ENCODE measurements at places on chromosomes 11 and 22. TPM values are rescaled to one million over a fixed set of nuclear protein-coding genes. Genes with fewer than 3 reads are reported as not detected.

GRCh38 chr11:87082590-87082989 is 44.9 kb downstream of the TMEM135 start:
- H3K4me1 ChIP-seq, result no peaks in the 10 kb centered on the region
- H3K36me3 ChIP-seq, result peaks cover 26% of the 10 kb centered on the region
- DNase-seq, result no peak
- no peaks in the 10 kb centered on the region for H3K27me3 ChIP-seq
- H3K27ac ChIP-seq, result no peak overlapping the region

DNA sequence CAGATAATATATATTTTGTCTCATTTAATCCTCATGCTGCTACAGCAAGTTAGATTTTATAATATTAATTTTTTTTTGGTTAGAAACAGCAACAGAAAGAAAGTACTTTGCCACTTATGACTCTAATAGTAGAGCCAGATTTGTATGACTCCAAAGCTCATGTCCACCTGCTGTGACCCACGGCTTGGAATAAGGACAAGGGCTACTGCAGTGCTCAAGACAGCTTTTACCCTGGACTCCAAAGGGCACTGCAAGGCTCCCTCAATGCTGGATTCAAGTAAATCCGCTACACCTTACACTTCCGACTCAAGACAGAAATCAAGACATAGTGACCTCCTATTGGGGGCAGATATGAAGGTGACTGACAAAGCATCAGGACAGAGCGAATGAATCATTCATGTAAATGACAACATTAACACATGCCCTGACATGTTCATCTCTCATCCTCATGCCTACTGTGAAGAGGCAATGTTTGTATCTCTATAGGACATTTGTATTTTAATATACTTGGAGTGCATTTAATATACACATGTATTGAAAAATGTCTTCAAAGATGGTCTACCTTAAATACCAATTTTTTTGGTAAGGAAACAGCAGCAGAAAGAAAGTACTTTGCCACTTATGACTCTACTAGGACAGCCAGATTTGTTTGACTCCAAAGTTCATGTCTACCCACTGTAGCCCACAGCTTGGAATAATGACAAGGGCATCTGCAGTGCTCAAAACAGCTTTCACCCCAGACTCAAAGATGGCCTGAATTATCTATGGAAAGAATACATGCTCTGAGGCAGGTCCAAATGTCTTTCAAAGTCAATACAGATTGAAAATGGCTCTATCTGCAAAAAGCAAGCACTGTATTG is 375.6 kb upstream of the CCDC90B start:
- DNase-seq, result no peak
- H3K4me1 ChIP-seq, result peaks cover 4% of the 10 kb centered on the region
- H3K27ac ChIP-seq, result no peak overlapping the region
- H3K36me3 ChIP-seq, result no peaks in the 10 kb centered on the region
- H3K27me3 ChIP-seq, result no peaks in the 10 kb centered on the region
- H3K4me3 ChIP-seq, result no peak overlapping the region

GRCh38 chr11:113689768-113690618 is 16.1 kb downstream of the TMPRSS5 start:
- no peak overlapping the region for H3K27ac ChIP-seq
- no peak overlapping the region for H3K4me3 ChIP-seq
- H3K27me3 ChIP-seq, result no peaks in the 10 kb centered on the region
- no peak for DNase-seq
- no peaks in the 10 kb centered on the region for H3K36me3 ChIP-seq

DNA sequence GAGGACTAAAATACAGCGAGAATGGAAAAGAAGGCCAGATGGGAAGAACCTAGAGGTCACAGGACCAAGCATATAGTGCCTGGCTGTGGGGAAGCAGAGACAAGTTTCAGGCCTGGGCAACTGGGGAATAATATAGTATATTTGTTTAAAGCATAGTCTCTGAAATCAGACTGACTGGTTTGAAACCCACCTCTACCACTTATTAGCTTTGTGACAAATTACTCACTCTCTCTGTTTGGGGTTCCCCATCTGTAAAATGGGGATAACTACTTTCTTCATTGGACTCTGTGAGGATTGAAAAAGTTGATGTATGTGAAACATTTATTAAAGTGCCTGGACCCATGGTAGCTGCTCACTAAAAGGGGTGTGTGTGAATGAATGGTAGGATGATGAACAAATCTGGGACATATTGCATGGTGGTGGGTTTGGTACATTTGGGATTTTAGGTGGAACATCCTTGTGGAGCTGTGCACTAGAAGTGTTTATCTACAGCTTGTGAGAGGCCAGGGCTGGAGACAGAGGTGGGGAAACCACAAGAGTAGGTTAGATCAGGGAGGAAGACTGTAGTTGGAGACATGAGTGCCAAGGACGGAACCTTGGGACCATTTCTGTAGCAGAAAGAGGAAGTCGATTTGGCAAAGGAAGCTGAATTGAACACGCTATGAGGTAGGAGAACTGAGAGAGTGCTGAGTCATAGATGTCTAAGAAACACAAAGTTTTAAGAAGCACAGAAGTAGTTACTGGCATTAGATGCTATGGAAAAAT is 52.6 kb downstream of the SWAP70 start:
- no peak overlapping the region for H3K27ac ChIP-seq
- DNase-seq, result no peak
- peaks cover 2% of the 10 kb centered on the region for H3K4me1 ChIP-seq

DNA sequence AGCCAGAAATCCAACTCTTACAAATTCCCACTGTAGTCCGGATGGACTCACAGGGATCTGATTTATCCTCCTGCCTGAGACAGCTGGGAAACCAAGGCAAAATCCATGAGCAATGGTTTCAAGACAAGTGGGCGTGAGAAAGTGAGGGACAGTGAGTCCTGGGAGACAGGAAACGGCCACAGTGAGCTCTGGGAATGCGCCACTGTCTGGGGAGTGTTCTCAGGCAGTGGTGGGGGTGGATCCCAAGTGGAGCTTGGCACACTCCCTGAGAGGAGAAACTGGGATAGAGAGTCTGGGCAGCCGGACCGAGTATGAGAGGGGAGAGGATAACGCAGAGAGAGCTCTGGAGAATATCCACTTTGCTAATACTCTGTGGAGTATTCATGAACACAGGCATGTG is 9.8 kb downstream of the IL17REL start:
- DNase-seq, result no peak
- no peaks in the 10 kb centered on the region for H3K4me1 ChIP-seq
- H3K36me3 ChIP-seq, result no peaks in the 10 kb centered on the region
- peaks cover 9% of the 10 kb centered on the region for H3K27me3 ChIP-seq
- H3K27ac ChIP-seq, result no peak overlapping the region
- H3K4me3 ChIP-seq, result no peak overlapping the region

GRCh38 chr11:12433121-12433520 is 55.8 kb downstream of the PARVA start:
- DNase-seq, result no peak
- no peaks in the 10 kb centered on the region for H3K27me3 ChIP-seq
- H3K4me1 ChIP-seq, result no peaks in the 10 kb centered on the region
- no peaks in the 10 kb centered on the region for H3K36me3 ChIP-seq

DNA sequence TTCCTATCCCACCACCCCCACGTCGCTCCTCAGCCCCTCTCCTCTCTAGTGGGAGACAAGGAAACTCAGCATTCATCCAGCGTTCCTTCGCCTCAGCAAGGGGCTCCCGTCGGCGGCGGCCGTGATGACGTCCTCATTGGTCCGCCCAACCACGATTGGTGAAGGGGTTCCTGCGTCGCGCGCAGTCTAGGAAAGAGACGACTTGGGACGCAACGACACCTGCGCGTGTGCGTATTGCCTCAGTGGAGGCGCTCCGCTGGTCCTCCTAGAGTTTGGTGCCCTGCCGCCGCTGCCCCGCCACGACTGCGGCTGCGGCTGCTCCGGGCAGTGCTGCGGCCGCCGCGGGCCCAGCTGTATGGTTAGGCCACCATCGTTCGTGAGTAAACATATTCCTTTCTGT is 56.6 kb downstream of the CCDC81 start:
- H3K27me3 ChIP-seq, result no peaks in the 10 kb centered on the region
- no peak overlapping the region for H3K27ac ChIP-seq
- no peaks in the 10 kb centered on the region for H3K4me1 ChIP-seq

GRCh38 chr22:25219948-25220442 is 556 bp downstream of the CRYBB2 start:
- H3K4me1 ChIP-seq, result no peaks in the 10 kb centered on the region
- no peak overlapping the region for H3K4me3 ChIP-seq
- no peak for DNase-seq

DNA sequence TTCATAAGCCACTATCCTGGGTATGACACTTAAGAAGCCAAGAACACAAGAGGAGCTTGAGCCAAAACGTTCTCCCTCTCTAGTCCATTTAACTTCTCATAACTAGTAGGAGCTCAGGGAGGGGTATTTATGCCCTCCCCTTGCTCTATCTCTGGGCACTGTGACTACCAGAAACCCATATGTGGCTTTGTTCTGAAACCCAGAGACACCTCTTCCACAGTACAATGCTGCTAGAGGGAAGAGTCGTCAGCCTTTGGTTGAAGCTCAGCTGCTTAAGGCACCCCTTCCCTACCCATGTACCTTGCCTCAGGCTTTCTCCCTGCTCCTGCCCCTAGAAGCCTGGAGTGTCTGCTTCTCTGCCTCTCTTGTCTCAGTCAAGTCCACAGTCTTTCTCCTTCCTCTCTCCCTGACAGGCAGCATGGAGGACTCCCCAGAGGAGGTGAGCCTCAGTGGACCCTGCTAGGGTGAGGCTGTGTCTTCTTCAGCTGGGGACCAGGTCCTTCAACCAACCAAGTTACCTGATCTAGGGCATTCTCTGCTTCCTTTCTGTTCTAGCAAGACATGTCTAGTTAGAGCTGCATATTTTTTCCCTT is 23.1 kb upstream of the USP47 start:
- no peak overlapping the region for H3K27ac ChIP-seq
- H3K4me3 ChIP-seq, result no peak overlapping the region
- no peaks in the 10 kb centered on the region for H3K36me3 ChIP-seq
- H3K4me1 ChIP-seq, result no peaks in the 10 kb centered on the region

DNA sequence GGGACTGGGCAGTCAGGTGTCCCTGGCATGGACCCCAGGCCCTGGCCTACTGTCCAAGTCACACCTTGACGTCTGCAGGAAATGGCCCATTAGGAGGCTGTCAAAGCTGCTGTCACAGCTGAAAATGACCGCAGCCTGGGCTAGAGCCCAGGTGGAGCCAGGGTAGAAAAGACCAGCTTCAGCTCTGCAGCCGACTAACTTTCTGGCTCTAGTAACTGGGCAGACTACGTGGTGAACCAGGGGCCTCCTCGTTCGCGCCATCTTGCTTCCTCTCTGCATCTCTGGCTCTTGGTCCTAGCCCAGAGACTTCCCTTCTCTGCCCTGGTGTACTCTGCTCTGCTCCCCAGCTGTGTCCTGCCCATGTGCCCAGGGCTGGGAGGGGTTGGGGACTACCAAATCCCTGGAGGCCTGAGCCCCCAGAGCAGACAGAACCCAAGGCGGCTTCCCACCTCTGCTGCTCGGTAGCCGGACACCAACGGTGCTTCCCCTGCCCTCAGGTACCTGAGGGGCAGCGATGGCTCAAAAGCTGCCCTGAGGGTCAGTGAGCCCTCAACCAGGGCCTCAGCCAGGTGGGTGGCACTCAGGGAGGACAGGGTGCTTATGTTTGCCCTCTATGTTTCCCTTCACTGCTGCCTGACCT is 19.7 kb downstream of the SART1 start:
- H3K4me3 ChIP-seq, result no peak overlapping the region
- DNase-seq, result no peak
- H3K27me3 ChIP-seq, result no peaks in the 10 kb centered on the region
- no peak overlapping the region for H3K27ac ChIP-seq

GRCh38 chr11:79167510-79168188 is 273.2 kb downstream of the TENM4 start:
- no peaks in the 10 kb centered on the region for H3K4me1 ChIP-seq
- H3K4me3 ChIP-seq, result no peak overlapping the region
- no peaks in the 10 kb centered on the region for H3K36me3 ChIP-seq
- H3K27ac ChIP-seq, result no peak overlapping the region
- H3K27me3 ChIP-seq, result no peaks in the 10 kb centered on the region

DNA sequence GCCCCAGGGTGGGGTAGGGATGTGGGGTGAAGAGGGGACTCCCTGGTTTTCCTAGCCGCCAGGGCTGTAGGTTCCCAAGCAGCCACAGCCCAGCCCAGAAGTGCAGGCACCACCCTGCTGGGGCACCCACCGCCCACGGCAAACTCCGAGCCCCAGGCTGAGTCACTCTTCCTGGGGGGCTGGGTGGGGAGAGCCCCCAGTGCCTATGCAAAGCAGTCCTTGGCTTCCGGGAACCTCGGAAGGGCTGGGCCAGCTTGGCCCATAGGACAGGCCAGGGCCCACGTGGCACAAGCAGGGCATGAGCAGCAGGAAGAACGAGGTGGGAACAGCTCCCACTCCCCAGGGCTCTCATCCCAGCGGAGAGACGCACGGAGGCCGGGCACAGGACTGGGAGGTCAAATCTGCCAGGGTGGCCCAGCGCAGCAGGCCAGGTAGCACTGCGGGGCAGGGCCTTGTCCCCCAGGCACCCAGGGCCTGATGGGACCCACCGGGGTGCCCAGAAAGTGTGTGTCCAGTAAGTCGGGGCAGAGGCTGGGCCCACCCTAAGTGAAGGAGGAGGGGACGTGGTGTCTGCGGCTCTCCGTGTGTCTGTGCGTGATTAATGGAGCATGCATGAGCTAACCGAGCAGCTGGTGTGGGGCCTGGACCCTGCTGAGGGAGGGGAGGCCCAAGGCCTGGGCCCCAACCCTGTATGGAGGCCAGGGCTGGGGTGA is 4.6 kb upstream of the IL17REL start:
- no peaks in the 10 kb centered on the region for H3K36me3 ChIP-seq
- peaks cover 12% of the 10 kb centered on the region for H3K27me3 ChIP-seq
- H3K4me3 ChIP-seq, result no peak overlapping the region
- H3K27ac ChIP-seq, result no peak overlapping the region
- H3K4me1 ChIP-seq, result no peaks in the 10 kb centered on the region
- DNase-seq, result no peak

Gene P2RX6
- total RNA-seq, result not detected

Gene TEX12
- 0.31 TPM for total RNA-seq

Gene PNPLA3
- total RNA-seq, result 17.5 TPM

Gene KIRREL3
- total RNA-seq, result 0.09 TPM

Gene KRTAP5-1
- not detected for total RNA-seq

Gene CLDN5
- 0.26 TPM for total RNA-seq

All from H9 (cell line).